ENCODE measurements at places on chromosomes 12 and 14. TPM values are rescaled to one million over a fixed set of nuclear protein-coding genes. Genes with fewer than 3 reads are reported as not detected.
A peak's percentile ranks its signal among the peaks of the same experiment; 100 is the strongest.

Gene PRH2
- 0.41 TPM for polyA plus RNA-seq

Gene CAND1
- 181 TPM for polyA plus RNA-seq

Gene PRB2
- polyA plus RNA-seq, result not detected

Gene GPR68
- 1.7 TPM for polyA plus RNA-seq

Gene ANHX
- not detected for polyA plus RNA-seq

Gene PTPRO
- polyA plus RNA-seq, result 246 TPM

DNA sequence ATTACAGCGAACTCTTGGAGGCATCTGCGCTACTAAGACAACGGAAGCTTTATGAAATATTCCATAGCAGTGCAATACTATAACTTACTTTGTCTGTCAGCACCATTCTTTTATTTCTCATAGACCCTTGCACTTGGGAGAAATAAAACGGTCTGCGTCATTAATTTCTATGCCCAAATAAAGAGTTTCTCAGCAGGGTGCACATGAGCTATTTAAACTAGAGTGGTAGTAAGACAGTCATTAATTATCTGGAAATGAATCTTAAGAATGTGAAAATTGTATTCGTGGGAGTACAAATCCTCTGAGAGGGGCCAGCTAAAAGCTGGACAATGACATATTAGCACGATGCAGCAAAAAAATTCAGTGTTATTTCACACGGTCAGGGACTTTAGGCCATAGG lies 903.4 kb upstream of the FOXG1 start:
- peak; percentile 6 for DNase-seq

DNA sequence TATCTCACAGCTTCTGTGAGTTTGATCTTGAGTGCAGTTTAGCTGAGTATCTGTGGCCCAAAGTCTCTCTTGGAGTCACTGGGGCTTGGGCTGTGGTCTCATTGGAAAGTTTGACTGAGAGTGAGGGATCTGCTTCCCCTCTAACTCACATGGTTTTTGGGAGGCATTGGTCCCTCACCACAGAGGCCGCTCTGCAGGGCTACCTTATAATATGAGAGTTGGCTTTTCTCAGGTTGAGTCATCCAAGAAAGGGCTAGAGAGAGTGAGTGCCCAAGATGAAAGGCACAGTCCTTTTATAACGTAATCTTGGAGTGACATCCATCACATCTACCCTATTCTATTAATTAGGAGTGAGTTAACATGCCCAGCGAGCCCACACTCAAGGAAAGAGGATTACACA lies 175.8 kb downstream of the SLC41A2 start:
- DNase-seq, result no peak

GRCh38 chr12:55707841-55708694 lies at the start of gene ITGA7:
Gene ITGA7, minus strand, starts transcription at chr12:55707904. Its CDS starts 222 bp downstream, at chr12:55707682.
- no peak for DNase-seq

DNA sequence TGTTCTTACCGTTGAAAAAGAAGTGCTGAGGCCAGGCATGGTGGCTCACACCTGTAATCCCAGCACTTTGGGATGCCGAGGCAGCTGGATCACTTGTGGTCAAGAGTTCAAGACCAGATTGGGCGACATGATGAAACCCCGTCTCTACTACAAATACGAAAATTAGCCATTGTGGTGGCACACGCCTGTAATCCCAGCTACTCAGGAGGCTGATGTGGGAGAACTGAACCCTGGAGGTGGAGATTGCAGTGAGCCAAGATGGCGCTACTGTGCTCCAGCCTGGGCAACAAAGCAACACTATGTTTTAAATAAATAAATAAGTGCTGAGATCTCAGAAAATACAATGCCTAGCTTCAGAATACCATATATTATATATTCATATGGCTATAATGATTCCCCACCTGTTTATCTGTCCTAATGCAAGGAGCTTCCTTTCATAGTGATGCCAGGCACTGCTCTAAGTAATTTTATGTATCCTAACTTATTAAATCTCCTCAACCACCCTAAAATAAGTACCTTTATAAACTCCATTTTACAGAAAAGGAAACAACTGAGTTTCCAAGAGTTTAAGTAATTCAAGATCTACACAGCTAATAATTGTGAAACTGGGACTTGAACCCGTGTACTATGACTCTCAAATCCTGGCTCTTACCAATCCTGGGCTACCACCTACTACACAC lies 7.3 kb downstream of the PHLDA1 start:
- no peak for DNase-seq

- DNase-seq, result peak; percentile 38
Observed at GRCh38 chr12:111434680-111435338, 29.1 kb downstream of the SH2B3 start.

- DNase-seq, result peak; percentile 30
Observed at GRCh38 chr12:119902084-119902509, 25.0 kb upstream of the CIT start.

- DNase-seq, result no peak
Observed at GRCh38 chr12:74365178-74365964, 172.3 kb upstream of the ATXN7L3B start.

DNA sequence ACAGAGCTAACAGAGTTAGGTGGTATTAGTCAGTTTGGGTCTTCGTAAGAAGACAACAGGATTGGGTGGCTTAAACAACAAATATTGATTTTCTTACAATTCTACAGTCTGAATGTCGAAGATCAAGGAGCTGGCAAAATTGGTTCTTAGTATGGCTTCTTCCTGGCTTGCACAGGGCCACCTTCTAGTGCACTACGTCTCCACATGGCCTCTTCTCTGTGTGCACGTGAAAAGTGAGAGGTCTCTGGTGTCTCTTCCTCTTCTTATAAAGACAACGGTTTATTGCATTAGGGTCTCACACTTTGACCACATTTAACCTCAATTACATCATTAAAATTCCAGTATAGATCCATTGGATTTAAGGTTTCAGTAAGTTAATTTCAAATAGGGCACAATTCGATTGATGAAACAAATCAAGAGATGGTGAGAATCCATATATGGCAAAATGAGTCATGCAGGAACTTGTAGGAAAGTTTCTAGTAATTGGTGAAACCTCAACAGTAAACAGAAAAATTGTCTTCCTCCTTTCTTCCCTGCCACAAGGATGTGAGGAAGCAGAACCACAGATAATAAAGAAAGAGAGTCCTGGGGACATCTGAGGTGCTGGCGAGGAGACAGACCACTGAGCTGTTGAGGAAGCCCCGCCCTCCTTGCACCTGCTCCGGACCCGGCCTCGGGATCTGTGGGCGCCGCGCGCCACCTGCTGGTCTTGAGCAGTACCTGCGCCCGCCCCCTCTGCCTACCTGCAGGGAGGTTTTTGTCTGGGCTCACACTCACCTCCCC lies 846.7 kb downstream of the TMEM121 start:
- no peak for DNase-seq

DNA sequence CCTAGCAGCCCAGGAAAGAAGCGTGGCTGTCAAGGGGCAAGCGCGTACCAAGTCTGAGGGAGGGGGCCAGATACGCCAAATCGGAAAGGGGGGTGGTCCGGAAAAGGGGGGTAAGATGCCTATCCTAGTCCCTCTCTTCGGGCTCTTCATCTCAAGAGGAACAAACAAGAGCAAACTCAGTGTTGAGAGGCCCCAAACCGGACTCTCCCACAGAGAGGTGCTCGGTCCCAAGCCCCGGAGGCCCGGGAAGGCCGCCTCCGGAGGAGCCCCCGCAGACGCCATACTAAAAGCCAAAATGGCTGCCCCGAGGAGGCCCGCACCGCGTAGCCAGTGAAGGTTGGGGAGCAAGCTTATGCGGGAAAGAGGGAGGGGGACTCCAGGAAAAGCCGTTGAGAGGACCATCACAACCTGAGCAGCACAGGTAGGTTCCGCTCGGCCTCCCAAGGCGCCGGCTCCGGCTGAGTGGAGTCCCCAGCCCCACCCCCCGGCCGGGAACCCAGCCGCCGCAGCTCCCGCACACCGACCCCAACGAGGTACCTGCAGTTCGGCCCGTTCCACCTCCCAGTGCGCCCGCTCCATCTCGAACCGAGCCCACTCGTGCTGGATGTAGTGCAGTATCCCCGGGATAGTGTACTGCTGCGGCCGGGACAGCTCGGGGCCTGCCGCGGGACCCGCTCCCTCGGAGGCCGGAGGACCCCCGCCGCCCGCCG lies at the start of gene AP4S1:
Gene AP4S1 (plus strand): TSS at position 283 of the 710 bp plus-strand sequence. CDS start 40,548 bp downstream, outside the sequence.
- peak; percentile 42 for DNase-seq

DNA sequence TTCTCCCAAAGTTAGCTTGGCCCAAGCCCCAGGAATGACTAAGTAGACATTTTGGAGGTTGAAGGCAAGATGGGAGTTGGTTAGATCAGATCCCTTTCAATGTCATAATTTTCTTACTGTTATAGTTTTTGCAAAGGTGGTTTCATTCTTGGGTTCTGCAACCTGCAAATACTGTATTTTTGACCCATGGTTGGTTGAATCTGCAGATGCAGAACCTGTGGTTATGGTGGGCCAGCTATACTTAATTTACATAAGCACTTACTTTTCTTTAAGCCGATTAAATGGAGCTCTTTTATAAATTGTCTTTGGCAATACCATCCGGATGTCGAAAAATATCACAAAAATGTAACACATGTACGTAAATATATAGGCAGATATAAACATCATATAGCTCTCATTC lies 25.6 kb downstream of the LEMD3 start:
- no peak for DNase-seq

- DNase-seq, result peak; percentile 12
Observed at GRCh38 chr12:27331291-27331926, 1.2 kb upstream of the BMAL2 start.

DNA sequence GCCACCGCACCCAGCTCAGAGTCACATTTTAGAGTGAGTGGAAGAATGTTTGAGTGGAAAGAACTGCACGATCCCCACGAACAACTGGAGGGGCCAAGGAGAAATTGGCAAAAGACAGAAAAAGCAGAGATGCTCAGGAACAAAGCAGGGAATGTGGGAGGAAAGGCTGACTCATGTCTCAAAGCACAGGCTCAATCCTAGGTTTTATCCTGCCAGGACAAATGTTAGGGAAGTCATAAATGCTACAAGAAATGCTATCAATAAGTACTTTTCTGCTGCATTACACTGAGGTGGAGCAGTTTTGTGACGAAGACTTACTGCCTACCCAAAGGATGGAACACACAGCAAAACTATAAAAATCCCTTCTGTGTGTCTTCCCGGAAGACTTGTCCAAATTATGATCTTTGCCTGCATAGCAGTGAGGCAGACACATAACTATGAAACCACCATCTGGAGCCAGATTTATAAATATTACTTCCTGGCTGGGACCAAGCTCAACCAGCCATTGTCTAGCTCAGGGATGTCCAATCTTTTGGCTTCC lies 26.7 kb downstream of the NIN start:
- DNase-seq, result no peak

DNA sequence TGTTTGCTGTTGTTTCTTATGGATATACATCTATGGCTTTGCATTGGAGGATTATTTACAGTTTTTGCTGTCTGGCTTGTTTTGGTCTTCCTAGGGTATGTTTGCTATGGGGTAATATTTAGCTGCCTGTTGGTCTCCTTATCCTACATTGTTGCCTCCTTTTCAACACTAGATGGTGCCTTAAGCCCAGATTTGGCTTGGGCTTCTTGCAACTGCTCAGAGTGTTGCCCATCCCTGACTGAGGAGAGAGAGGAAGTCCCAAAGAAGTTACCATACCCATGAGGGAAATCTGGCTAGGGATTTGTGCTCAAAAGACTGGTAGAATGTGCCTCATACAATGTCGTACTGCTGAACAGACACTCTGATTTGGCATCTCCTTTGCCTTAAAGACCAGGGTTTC lies 94.6 kb upstream of the MUCL1 start:
- no peak for DNase-seq

DNA sequence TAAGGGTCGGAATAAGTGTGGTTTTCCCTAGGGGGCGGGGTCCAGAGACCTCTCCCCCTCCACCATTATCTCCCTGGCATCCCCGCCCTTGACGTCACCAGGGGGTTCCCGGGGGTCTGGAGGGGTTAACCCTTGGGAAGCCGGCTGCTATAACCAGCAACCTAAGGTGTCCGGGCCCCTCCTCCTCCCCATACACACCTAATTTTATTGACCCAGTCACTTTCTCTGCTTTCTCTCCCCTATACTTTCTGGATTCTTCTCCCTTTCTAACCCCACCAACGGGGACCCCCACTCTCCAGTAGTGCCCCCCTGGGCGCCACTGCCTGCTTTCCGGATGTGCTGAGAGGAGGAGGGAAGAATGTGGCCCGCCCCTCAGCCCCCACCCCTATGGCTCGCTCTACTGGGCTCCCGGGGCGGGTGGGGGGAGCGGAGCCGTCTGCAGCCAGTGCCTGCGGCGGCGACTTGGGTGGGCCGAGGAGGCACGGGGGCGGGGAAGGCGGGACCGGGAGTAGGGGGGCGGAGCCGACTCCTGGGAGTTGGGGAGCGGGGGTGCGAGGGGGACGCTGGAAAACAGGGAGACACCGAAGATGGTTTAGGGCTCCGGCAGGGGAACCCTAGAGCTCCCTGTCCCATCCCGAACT lies 1.8 kb downstream of the GLI1 start:
- DNase-seq, result no peak

- DNase-seq, result no peak
Observed at GRCh38 chr12:130117701-130118100, 44.6 kb upstream of the FZD10 start.

DNA sequence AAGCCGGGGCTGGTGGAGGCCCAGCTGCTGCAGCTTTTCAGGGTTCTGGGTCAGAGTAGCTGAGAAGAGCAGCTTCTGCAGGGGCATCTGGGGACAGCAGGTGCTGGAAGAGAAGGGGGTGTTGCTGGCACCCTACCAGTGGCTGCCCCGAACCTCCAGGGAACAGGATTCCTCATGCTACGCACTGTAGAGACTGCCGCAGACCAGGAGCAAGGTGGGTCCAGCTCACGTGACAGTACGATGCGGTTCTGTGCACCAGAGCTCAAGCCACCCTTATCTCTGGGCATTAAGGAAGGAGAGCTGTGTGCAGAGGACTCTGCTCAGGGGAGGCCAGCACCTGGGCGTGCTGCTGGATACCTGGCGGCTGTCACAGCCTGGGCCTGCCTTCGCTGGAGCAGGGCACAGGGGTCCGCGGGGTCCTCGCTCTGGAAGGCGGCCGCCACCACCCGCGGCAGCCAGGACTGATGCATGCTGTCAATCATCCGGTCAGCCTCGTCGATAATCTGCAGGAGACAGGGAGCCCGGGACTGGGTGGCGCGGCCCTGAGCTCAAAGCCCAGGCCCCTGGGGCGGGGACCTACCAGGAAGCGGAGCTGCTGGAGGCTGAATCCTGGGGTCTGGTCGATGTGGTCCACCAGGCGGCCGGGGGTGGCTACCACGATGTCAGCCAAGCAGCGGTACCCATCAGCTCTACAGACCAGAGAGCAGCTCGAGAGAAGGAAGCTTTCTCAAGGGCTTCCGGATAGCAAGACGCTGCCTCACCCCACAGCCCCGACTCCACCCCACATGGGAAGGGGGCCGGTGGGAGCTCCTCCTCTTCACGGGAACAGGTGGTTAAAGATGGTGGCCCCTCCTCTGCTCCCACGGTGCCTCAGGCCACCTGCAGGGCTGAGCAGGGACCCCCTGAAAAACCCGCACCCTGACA lies 2.9 kb downstream of the DDX51 start:
- no peak for DNase-seq

DNA sequence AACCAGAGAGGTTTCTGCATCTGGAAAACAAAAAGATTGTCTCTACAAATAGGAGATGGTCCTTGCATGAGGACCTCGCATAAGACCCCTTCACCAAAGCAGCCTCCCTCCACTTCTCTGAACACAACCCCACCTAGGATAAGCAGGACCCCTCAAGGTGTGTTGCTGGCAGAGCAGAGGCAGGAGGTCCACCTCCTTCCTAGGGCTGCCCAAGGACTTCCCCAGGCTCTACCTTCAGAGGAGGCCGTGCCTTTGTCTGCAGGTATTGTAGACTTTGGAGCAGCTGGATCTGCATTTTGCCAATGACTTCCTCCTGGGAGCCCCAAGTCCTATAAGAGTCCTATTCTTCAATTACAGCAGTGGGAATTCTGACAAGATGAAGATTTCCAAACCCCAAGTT lies 67.3 kb upstream of the TSPAN11 start:
- no peak for DNase-seq

GRCh38 chr12:123097561-123098084 lies 53.3 kb downstream of the PITPNM2 start:
- peak; percentile 39 for DNase-seq
